ENCODE measurements at places on chromosomes 5 and 9. TPM values are rescaled to one million over a fixed set of nuclear protein-coding genes. Genes with fewer than 3 reads are reported as not detected.

GZMA gene
- total RNA-seq: not detected

ZBED3 gene
- 12.3 TPM for total RNA-seq

- no peak for DNase-seq
- H3K27me3 ChIP-seq: peaks cover 33% of the 10 kb centered on the region
- no peaks in the 10 kb centered on the region for H3K4me1 ChIP-seq
- H3K4me3 ChIP-seq: no peak overlapping the region
Measured at GRCh38 chr9:135065804-135066203, 21.7 kb upstream of the OLFM1 start.

DNA sequence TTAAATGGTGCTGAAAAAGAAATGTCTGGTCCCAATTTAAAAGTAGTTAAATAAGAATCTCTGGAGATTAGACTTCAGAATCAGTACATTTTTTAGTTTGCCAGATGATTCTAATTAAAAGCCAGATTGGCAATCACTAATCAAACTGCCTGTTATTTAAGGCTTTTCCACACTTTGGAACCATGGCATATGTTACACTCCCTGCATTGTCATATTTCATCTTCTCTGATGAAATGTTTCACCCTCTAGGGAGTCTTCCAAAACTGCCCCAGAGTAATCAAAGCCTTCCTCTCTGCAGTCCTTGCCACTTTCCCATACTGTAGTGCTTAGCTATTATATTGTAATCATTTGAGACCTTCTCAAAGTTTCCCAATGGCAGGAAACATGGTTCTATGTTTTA lies 17.5 kb upstream of the OR13C9 start:
- H3K4me3 ChIP-seq: no peak overlapping the region
- H3K27me3 ChIP-seq: no peaks in the 10 kb centered on the region
- no peak overlapping the region for H3K27ac ChIP-seq
- H3K36me3 ChIP-seq: no peaks in the 10 kb centered on the region
- H3K4me1 ChIP-seq: no peaks in the 10 kb centered on the region

Data from Calu3 (cell line).